ENCODE measurements at places on chromosomes 16 and 17.
A peak's percentile ranks its signal among the peaks of the same experiment; 100 is the strongest.

GRCh38 chr17:59669944-59670343 lies 37.3 kb downstream of the PTRH2 start:
- DNase-seq, result no peak

DNA sequence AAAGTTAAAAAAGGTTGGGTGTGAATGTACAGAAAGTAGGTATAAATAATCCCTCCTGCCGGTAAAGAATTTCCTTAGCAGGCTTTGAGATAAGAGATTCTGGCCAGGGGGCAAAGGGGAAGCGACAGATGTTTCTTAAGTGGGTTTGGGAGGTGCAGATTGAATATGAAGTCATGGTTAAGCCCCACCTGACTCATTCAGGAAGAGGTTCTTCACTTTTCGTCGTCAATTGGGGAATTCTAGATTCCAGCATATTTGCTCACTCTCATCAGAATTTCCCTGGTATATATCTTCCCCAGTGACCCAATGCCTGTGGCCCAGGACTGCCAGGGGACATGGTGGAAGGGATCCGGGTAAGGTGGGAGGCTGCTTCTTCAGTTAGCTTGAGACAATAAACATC lies 127.8 kb downstream of the CPPED1 start:
- peak; percentile 57 for DNase-seq

DNA sequence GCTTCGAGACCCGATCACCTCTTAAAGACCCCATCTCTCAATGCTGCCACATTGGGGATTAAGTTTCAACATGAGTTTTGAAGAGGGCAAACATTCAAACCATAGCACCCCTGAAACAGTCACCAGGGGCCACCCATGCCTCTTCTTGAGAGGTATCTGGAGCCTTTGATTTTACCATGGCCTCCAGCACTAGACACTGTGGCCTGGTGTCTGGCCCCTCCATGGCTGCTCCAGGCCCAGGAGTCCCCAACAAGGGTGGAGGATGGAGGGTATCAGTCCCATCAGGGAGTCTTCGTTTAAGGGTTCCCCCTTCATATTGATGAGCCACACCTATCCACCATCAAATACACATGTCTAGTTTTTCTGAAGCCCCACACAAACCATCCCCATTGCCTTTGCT lies 66.5 kb upstream of the CDH5 start:
- no peak for DNase-seq

GRCh38 chr17:62670202-62670821 lies 42.8 kb downstream of the MRC2 start:
- DNase-seq, result no peak

GRCh38 chr17:77882481-77883212 lies 75.9 kb upstream of the TNRC6C start:
- DNase-seq, result no peak
